ENCODE measurements at places on chromosomes 3 and 15. TPM values are rescaled to one million over a fixed set of nuclear protein-coding genes. Genes with fewer than 3 reads are reported as not detected.

Gene DCP1A
- 22.4 TPM for total RNA-seq

Gene PFKFB4
- 0.37 TPM for total RNA-seq

Gene TICRR
- 0.27 TPM for total RNA-seq

Gene GFM1
- 56.0 TPM for total RNA-seq

Gene GLDN
- total RNA-seq = 0.48 TPM

Gene SNURF
- not detected for total RNA-seq

Gene CPEB1
- 3.8 TPM for total RNA-seq

Gene ILDR1
- total RNA-seq = 13.8 TPM

Gene PEX11A
- total RNA-seq = 113 TPM

Gene KBTBD12
- 17.5 TPM for total RNA-seq

Gene CELSR3
- 1.2 TPM for total RNA-seq

Gene CLDN1
- 0.37 TPM for total RNA-seq

Gene TRPM1
- total RNA-seq = not detected

Gene NIT2
- total RNA-seq = 15.7 TPM

Gene HIGD2B
- not detected for total RNA-seq

Gene CISH
- 14.1 TPM for total RNA-seq

Gene NOX5
- not detected for total RNA-seq

Gene LRRN1
- total RNA-seq = 0.55 TPM

Gene GASK1A
- 5.9 TPM for total RNA-seq

Gene C3orf20
- not detected for total RNA-seq

Gene BCL2A1
- not detected for total RNA-seq

Gene CYP8B1
- not detected for total RNA-seq

Gene FEZF2
- total RNA-seq = not detected

Gene FAM3D
- total RNA-seq = 334 TPM

Gene GP9
- total RNA-seq = 1.2 TPM

Gene ZNF662
- total RNA-seq = 4.6 TPM

Gene HRG
- total RNA-seq = not detected

Gene PPP2R3A
- 41.0 TPM for total RNA-seq

Gene ESYT3
- total RNA-seq = 0.60 TPM

Gene RPL15
- 443 TPM for total RNA-seq

Gene LMCD1
- 12.1 TPM for total RNA-seq

Gene DHFR2
- total RNA-seq = 16.7 TPM

Gene RPL4
- 1,210 TPM for total RNA-seq

Gene ZNF860
- total RNA-seq = 1.6 TPM

Gene NANOGP8
- 5.2 TPM for total RNA-seq

Gene GOLGA8H
- total RNA-seq = 0.32 TPM

Gene MSL2
- 40.2 TPM for total RNA-seq

Gene CCR3
- not detected for total RNA-seq

Gene DNAJC17
- total RNA-seq = 56.9 TPM

Gene RAB6B
- total RNA-seq = 1.2 TPM

Gene NPAP1
- total RNA-seq = 0.16 TPM

Gene RTP4
- total RNA-seq = not detected
